SIG-M5 (cell line): ENCODE measurements at places on chromosomes 1 and 21.

DNA sequence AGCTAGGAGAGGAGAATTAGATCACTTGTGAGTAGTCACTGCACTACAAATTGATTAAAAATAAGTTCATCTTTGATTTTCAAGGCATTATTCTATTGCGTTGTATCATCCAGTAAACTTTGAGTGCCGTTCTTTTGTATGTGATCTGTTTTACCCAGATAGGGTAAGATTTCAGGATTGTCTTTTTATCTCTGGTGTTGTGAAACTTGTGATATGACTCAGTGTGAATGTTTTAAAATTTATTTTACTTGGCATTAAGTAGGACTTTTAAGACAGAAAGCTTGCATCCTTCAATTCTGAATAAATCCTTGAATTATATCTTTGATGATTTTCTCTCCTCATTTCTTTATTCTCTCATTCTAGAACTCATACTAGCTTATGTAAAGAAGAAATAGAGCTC lies 93.3 kb upstream of the ADAMTS5 start:
- DNase-seq = no peak

DNA sequence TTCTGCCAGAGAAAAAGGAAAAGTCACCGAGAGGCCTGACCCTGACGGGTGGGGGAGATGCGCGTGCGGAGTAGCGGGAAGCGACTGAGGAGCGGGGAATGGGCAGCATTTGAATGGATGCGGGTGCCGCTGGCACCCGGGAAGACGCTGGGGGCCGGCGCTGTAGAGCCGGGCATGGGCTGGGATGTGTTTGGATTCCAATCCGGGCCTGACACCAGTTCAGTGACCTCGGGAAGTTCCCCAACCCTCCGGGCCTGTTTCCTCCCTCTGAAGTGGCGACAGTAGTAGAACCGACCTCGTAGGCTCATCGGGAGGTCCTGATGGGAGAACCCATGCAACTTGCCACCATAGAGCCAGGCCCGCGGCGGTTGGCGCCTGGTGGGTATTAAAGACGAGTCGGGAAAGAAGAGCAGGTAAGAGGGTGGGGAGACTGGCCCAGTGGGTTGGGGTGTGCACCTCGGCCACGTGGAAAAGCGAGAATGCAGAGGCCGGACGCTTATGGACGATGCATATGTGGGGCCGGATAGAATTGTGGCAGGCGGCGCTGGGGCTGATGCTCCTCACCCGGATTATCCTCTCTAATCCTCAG lies 642 bp upstream of the SLC16A1 start:
- no peak for DNase-seq

GRCh38 chr1:29523136-29523535 lies 286.8 kb downstream of the PTPRU start:
- no peak for DNase-seq

- DNase-seq = no peak
Measured at GRCh38 chr1:236762410-236762809, 32.7 kb upstream of the MTR start.

GRCh38 chr1:74463333-74463988 lies 49.0 kb downstream of the LRRC53 start:
- DNase-seq = no peak

DNA sequence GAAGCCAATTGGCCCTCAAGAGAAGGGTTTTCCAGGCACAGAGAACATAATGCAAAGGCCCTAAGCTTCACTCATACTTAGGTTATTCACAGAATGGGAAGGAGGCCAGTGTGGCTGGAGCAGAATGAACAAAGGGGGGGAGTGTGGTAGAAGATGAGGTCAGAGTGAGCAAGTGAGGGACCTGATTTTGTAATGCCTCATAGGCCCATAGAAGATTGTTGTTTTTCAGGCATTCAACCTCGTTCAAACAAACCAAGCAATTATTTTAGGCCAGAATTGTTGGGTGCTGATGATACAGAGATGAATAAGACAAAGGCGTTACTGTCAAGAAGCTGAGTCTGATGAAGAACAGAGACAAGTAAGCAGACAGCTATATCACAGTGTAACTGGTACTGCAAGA lies 54.5 kb upstream of the RAP1A start:
- DNase-seq = no peak

GRCh38 chr1:174447866-174448530 lies at the start of gene GPR52:
TSS of gene GPR52 (plus strand) at chr1:174447964. CDS start at chr1:174448112, 148 bp downstream.
- no peak for DNase-seq

- DNase-seq = no peak
Measured at GRCh38 chr1:91334856-91335255, 69.8 kb downstream of the HFM1 start.

DNA sequence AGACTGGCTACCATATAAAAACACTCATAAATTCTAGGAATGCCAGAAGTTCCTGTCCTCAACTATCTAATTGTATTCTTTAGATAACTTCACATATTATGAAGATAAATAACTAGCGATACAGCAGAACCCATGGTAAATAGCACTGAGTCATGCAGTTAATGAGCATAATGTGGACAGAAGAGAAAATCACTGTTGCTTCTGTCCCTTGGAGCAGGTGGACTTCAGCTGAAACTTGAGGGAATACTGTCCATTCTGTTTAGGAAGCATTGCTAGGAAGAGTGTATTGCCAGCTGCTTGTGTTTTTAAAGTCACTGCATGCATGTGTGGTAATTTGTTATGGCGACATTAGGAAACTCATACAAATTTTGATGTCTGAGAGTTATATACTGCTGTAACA lies 854.4 kb downstream of the LTN1 start:
- DNase-seq = no peak

DNA sequence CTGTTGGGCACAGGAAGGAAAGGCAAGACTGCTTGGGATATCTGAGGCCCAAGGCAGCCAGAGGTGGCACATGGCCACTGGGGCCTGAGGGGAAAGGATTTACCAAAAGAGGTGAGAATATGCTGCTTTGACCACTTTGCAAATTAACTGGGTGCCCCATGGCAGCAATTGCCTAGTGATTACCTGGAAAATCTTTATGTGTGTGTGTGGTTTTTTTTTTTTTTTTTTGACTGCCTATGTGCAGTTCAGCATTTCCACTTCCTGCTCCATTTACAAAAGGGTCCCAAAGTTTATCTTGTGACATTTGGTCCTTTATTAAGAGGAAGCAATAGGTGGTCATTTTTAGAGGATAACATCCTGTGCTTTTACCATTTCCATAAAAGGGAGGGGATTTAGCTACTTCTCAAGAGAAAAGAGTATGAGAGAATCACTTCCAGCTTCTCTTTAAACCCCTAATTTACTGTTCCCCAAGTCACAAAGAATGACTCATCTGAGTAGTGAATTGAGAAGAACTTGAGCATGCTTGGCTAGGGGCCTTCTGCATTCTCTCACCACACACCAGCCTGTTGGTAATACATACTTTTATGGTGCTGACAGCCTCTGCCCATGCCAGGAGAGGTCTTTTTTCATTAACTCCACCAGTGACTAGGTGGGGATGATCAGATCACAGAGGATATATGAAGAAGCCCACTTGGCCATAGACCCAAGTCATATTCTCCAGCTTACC lies 52.1 kb downstream of the SYDE2 start:
- no peak for DNase-seq

GRCh38 chr1:203321273-203322052 lies 16.1 kb downstream of the BTG2 start:
- no peak for DNase-seq

- no peak for DNase-seq
Measured at GRCh38 chr1:208499026-208499425, 254.8 kb upstream of the PLXNA2 start.

DNA sequence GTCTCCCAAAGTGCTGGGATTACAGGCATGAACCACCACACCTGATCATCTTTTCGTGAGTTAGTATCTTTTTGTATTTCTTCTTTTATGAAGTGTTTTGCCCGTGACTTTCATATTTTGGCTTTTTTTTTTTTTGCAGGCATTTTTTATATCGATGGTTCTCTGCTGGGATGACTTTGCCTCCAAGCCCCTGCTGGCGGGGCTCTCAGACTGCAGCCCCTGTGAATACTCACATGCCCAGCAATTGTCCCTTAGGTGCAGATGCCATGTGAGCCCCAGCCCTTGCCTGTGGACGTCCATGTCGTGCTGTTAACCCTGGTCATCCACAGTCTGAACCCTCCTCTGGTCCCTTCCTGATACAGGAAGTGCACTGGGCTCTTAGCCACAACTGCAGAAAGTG lies 21.7 kb downstream of the CRYAA start:
- DNase-seq = no peak

DNA sequence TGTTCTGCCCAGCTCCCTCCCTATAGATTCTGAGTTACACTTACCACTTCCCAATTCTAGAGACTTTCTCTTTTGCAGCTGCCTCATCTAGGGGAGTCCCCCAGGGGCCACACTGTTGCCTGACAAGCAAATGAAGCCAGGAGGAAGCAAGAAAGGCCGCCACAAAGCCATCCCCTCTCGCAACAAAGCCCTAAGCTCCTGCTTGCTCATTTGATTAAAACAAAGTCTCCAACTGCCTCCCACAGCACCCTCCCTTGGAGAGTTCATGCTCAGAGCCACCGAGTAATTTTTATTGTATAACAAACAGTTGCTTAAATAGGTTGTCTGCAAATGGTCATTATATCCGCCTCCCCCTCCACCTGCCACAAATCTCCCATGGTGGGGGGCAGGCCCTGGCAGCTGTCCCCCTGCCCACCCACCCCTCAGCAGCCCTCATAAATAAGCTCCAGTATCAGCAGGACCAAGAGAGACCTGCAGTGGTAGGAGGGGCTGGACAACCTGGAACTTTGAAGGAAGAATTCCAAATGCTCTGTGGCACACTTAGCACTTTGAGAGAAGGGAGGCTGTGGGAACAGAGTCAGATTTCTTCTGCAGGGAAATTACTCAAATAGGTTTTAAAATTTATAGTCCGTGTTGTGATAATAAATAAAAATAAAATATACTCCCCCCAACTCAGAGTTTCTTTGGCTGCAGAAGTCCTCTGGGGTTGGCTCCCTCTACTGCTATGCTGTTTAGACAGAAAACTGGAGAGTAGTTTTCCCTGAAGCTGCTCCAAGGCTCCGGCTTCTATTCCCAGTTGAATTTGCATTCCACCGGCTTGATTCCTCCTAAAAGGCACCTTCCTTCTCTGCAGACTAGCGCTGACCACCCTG lies 237.5 kb downstream of the TTLL7 start:
- no peak for DNase-seq

- no peak for DNase-seq
Measured at GRCh38 chr21:34613679-34614627, 960 bp downstream of the RCAN1 start.

- no peak for DNase-seq
Measured at GRCh38 chr21:18985584-18985983, 582.0 kb upstream of the TMPRSS15 start.

DNA sequence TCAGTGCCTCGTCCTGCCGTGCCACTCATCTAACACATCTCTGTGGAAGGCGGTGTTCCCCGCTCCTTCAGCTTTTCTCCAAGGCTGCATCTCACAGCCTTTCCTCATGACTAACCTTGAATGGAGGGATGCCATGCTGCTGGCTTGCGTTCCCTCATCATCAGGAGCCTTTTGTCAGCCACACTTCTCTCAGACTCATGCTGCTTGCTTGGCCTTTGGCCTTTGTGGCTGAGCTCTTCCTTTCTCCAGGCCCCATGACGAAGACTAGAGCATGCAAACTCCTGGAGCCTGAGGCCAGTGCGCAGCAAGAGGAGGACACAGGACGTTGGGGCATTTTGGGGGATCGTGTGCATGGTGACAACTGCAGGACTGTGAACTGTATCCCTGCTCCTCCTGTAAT lies 70.8 kb downstream of the SYT2 start:
- DNase-seq = no peak

GRCh38 chr1:155039308-155039669 lies 5.7 kb downstream of the DCST1 start:
- DNase-seq = no peak

GRCh38 chr1:160707236-160708064 lies 4.2 kb downstream of the CD48 start:
- DNase-seq = no peak

GRCh38 chr1:58746757-58747156 lies 37.1 kb downstream of the JUN start:
- no peak for DNase-seq

DNA sequence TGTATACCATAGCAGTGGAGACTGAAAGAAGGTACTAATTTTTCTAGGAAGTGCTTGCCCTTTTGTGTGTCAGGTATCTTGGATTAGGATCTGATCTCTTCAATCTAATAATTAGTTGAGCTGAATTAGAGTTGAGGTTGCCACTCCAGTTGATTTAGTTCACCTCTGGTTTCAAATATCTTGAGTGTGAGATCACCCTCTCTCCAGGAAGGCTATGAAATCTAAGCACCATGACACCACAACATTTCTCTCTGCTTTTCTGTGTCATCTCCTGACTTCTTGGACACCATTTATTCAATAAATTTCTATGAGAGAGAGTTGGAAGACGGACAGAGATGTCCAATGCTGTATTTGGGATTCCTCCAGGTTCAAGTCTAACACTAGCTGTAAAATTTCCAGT lies 212.8 kb downstream of the DYRK1A start:
- DNase-seq = no peak
